H7 (cell line): ENCODE measurements at places on chromosomes 2 and 18. TPM values are rescaled to one million over a fixed set of nuclear protein-coding genes. Genes with fewer than 3 reads are reported as not detected.

GRCh38 chr18:80059945-80060344 is 25.7 kb downstream of the RBFA start:
- no peak for DNase-seq

DNA sequence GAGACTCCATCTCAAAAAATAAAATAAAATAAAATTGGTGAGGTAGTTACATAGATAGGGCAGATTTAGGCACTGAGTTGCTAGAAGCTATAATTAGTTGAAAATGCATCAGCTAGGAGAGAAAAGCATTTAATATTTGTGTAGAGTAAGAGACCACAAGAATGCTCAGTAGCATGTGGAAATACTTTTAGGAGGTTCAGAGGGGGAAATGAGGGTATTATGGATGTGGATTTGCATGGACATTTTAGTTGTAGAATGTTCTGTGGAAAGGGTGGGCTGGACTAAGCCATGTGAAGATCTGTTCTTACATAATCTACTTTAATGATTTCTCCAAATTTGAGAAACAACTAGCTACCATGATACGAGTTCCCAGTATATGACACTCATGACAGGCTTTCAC is 95.5 kb downstream of the ATP9B start:
- no peak for DNase-seq

- no peak for DNase-seq
Measured at GRCh38 chr18:44758861-44759631, 78.4 kb downstream of the SETBP1 start.

GRCh38 chr2:11559066-11559785 is 25.4 kb downstream of the GREB1 start:
- DNase-seq = no peak

- DNase-seq = no peak
Measured at GRCh38 chr2:237412988-237413776, 782 bp downstream of the COL6A3 start.

Gene CAPN10
- 66.5 and 69.0 TPM in 2 replicates for total RNA-seq

DNA sequence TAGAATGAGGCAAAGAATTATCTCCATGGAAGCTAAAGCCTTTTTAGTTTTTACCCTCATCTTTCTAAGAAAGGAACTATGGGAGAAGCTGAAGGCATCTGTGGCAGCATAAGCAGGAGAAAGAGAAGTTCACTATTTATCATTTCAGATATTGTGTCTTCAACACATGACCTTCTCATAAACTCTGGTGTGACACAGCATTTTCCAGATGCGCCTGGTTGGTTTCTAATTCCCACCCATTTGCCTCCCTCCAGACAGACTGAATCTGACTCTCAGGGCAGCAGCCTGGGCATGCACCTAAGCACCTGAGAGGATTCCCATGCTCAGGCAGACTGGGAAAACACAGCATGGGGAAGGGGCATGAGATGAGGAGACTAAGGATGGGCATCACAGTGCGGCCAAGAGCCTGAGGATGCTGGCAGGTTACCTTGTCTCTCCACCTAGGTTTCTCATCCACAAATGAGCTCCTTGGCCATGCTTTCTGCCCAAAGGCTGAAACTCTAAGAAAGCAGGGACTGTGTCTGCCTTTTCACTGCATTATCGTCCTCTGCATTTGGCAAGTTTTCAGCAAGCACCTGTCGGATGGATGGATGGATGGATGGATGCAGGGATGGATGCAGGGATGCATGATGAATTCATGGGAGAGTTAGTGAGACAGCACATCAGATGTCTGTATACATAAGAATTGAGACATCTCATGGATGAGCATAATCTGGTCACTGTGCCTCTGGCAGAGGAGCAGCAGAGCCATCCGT is 28.8 kb upstream of the SULT1C4 start:
- no peak for DNase-seq

- no peak for DNase-seq
Measured at GRCh38 chr2:38265461-38265860, 111.6 kb downstream of the ATL2 start.

Gene GPAT2
- total RNA-seq = 0.14 and 0.44 TPM in 2 replicates

Gene TTN
- 0.55 and 0.80 TPM in 2 replicates for total RNA-seq

Gene ZNF638
- 101 and 134 TPM in 2 replicates for total RNA-seq

DNA sequence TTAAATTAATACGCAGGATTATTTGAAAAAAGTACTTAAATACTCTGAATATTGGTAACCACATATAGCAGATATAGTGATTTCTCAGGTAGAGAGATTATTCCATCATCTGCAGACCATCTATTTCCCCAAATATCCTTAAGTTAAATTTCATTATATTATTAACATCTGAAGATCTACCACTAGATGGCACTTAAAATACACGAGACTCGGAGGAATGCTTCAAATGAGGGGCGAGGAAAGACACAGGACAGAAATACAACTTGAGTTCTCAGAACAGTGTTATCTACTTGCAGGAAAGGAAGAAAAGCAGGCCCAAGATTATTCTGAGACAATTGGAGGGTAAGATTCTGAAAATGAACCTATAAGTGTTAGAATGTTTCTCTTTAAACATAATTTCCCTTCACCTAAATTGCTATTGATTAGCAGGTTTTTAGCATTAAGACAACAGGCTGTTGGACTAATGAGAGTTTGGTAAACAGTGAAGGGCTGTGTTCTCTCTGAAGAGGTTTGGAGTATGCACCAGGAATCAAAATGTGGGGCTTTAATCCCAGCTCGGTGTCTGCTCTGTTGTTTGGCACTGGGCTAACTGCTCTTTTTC is 76.9 kb upstream of the GCFC2 start:
- peak; percentile 21 for DNase-seq

Gene SKA1
- total RNA-seq = 29.2 and 33.9 TPM in 2 replicates

DNA sequence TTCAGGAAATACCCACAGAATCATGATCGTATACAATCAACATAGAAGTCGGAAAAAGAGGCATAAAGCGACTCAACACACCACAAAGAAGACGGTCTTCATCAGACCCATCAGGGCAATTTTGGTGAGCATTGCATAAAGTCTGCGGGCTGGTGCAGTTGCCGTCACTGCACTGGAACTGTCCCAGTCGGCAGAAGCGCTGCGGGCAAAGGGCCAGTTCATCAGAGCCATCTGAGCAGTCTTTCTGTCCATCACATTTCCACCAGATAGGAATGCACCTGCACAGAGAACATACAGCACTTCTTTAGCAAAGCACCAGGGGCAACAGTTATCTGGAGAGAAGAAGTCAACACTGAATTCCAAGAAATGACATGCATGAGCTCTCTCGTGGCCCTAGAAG is 105.7 kb downstream of the DHRS9 start:
- DNase-seq = no peak

DNA sequence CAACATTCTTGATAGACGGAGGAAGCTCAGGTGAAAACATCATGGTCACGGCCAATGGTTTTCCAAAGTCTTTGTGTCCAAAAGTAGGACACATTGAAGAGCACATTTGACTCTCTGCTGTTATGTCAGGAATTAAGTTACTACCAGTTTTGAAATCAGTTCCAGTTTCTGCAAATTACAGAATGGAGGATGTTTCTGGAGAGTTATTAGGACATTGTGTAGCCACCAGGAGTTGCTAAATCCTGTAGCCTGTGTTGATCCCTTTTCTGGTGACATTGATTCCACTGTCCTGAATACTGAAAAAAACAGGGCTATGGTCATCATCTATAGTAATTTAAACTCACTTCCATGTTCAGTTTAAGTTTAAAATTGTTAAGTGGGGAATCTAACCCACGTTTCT is 15.3 kb downstream of the UPP2 start:
- no peak for DNase-seq

DNA sequence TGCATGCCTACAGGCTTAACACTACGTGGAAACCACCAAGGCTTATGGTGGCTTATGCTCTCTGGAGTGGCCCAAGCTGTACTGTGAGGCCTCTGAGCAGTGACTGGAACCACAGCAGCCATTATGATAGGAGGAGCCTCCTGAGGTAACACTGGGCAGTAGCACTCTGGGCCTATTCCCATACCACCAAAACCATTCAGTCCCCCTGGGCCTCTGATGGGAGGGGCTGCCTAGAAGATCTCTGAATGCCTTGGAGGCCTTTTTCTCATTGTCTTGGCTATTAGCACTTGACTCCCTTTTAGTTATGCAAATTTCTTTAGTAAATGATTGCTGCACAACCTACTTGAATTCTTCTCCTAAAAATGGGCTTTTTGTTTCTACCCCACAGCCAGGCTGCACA is 985.0 kb downstream of the DPP10 start:
- DNase-seq = no peak

GRCh38 chr2:120915670-120916069 is 180.0 kb downstream of the GLI2 start:
- DNase-seq = no peak

GRCh38 chr18:8300751-8301410 is 308.4 kb upstream of the RAB12 start:
- DNase-seq = no peak

DNA sequence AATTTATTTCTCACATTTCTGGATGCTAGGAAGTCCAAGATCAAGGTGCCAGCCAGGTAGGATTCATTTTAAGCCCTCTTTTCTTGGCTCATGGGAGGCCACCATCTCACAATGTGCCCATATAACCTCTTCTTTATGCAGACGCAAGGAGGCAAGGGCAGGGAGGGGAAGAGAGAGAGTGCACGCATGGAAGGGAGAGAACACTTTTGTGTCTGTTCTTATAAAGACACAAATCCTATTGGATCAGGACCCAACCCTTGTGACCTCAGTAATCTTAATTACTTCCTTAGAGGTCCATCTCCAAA is 32.5 kb downstream of the CMPK2 start:
- DNase-seq = no peak

Gene REG1B
- not detected in 2 replicates for total RNA-seq

Gene CCDC74A
- 12.5 and 20.7 TPM in 2 replicates for total RNA-seq

- DNase-seq = peak; percentile 60
Measured at GRCh38 chr2:72027426-72028161, 120.1 kb downstream of the CYP26B1 start.

DNA sequence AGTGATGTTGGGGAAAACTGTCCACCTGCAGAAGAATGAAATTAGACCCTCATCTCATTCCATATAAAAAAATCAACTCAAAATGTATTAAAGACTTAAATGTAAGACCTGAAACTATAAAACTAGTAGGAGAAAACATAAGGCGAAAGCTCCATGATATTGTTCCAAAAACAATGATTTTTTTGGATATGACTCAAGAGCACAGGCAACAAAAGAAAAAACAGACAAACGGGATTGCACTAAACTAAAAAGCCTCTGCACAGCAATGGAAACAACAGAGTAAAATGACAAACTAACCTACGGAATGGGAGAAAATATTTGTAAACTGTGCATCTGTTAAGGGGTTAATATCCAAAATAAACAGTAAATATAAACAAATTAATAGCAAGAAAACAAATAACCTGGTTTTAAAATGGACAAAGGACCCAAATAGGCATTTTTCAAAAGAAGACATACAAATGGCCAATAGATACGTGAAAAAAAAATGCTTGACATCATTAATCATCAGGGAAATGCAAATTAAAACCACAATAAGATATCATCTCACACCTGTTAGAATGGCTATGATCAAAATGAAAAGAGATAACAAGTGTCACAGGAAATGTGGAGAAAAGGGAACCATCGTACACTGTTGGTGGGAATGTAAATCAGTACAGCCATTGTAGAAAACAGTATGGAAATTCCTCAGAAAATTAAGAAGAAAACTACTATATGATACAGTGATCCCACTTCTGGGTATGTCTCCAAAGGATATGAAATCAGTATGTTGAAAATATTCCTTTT is 26.6 kb downstream of the LRRFIP1 start:
- no peak for DNase-seq

- DNase-seq = no peak
Measured at GRCh38 chr2:33212151-33212550, 264.3 kb upstream of the RASGRP3 start.

DNA sequence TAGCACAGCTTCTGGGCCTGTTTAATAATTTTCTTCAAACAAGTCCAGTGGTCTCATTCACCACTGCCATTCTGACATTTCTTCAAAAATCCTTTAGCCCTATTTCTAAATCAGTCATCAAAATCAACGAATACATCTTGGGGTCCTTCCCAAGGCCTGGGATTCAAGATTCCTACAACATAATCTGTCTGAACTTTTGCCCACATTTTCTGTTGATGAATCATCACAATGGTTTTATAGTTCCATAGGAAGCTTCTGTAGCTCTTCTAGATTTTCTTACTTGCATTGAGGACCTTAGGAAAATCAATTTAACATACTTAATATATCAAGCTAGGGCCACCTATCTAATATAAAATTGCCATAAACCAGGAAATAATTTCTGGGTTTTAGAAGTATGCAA is 811.8 kb upstream of the ACVR2A start:
- DNase-seq = no peak
